GM20000 (cell line): ENCODE measurements at places on chromosomes 1 and 21.

- DNase-seq = no peak
These were observed 65.2 kb downstream of the AGPAT3 start for GRCh38 chr21:43930074-43930847.

- no peak for DNase-seq
These were observed 1.1 kb upstream of the COL6A2 start for GRCh38 chr21:46096596-46097335.

GRCh38 chr1:196590012-196590708 lies 18.1 kb downstream of the KCNT2 start:
- DNase-seq = no peak

DNA sequence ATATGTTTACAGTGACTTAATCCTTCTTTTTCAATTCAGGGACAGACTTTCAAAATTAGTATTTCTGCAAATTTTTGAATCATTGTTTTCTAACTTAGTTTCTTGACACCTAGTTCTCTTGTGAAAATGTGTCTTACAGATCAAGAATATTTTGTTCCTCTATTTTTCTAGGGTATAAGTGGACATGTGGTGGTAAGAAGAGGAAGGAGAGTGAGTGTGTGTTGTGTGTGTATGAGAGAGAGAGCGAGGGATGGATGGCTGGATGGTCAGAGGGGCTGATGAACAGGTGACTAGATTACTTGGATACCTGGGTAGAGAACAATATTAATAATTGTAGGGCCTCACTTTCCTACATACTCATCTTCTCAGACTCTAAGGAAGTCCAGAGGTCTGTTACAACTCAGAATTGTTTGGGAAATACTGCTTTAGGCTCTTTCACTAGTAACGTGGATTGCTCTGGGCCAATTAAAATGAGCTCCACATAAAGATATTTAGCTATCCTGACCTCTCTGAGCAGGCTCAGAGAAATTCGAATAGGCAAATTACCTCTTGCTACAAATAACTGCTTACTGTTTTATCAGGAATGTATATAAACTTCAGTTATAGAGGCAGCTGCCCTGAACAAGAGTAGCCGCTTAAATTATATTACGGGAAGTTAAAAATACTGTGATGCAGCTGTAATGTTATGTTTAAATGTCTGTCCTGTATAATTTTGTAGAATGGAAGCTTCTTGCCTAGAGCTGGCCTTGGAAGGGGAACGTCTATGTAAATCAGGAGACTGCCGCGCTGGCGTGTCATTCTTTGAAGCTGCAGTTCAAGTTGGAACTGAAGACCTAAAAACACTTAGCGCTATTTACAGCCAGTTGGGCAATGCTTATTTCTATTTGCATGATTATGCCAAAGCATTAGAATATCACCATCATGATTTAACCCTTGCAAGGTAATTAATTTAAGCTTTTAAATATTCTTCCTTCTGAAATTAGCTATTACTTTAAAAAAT lies 19.7 kb downstream of the GPSM2 start:
- DNase-seq = no peak

DNA sequence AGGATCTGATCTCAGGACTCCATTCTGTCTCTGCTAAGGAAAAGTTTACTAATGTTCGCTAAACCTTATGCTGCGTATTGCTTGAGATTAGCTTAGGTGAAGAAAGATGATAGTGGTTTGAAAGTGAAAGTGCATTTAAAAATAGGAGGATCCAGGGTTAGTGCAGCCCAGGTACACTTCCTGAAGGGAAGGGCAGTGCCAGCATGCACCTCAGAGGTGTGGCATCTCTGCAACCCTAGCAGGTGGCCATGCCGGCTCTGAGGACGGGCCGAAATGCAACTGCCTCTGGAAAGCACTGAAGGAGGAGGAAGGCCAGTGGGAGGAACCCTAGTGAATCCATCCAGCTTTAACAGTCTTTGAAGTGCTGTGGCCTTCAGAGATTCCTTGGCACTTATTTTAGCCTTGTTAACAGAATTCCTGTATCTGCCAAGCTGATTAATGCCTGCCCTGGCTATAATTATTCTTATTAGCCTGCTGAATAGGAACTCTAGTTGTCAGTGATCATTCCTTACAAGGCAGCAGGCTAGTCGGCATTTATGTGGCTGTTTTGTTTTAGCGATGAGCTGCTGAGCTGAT lies 5.5 kb downstream of the PTGFRN start:
- DNase-seq = no peak

- no peak for DNase-seq
These were observed 10.4 kb downstream of the LGALS8 start for GRCh38 chr1:236534151-236534651.

GRCh38 chr1:242579528-242580235 lies 55.2 kb upstream of the PLD5 start:
- DNase-seq = no peak

GRCh38 chr1:54403808-54404261 lies 2.4 kb downstream of the SSBP3 start:
- DNase-seq = no peak

GRCh38 chr1:196608390-196609369 lies at the start of gene KCNT2:
KCNT2 (minus strand) TSS chr1:196608440; CDS start chr1:196608309, 131 bp downstream.
- no peak for DNase-seq

DNA sequence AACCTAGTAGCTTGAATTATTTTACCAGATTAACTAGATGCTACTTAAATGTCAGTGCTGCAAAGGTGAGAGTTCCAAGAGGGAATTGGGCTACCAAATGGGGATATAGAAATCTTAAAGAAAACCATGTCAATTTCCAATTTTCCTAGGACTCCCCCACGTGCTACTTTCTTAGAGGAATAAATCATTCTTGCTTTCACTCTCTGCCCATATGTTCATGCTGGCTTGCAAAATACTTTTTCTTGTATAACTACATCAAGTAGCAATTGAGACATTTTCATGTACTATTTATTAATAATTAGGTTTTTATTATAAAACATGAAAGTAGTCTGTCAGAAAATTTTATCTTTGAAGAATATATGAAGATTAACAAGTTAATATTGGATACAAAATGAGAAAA lies 11.8 kb downstream of the KCNK2 start:
- no peak for DNase-seq

GRCh38 chr1:65407877-65408276 lies 12.6 kb upstream of the LEPR start:
- DNase-seq = no peak

- DNase-seq = no peak
These were observed 8.3 kb downstream of the MAPKAPK2 start for GRCh38 chr1:206693029-206693428.

- DNase-seq = no peak
These were observed 7.2 kb upstream of the XCL2 start for GRCh38 chr1:168550971-168551370.

- DNase-seq = peak; percentile 47
These were observed 38.5 kb upstream of the EGLN1 start for GRCh38 chr1:231460614-231461013.
